ENCODE measurements at places on chromosomes 16 and 17.

- peak; percentile 33 for DNase-seq
Measured at GRCh38 chr17:81502471-81503017, 10.1 kb downstream of the ACTG1 start.

DNA sequence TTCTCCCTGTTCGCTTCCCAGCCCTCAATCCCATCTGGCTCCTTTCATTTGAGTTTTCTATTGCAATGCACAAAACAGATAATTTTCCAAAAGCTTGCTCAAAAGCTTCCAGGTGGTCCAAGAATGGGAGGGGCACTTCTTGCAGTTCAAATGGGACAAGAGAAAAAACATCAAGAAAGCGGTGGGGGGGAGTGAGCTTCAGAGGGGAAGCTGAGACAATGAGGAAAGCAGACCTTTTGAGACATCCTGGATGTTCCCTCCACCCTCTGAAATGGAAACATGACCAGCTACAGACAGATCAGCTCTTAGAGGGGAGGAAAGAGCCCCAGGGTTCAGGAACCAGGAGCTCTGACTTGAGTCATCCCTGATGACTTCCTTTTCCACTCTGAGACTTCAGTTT lies 368.2 kb downstream of the SLC39A11 start:
- DNase-seq = no peak

DNA sequence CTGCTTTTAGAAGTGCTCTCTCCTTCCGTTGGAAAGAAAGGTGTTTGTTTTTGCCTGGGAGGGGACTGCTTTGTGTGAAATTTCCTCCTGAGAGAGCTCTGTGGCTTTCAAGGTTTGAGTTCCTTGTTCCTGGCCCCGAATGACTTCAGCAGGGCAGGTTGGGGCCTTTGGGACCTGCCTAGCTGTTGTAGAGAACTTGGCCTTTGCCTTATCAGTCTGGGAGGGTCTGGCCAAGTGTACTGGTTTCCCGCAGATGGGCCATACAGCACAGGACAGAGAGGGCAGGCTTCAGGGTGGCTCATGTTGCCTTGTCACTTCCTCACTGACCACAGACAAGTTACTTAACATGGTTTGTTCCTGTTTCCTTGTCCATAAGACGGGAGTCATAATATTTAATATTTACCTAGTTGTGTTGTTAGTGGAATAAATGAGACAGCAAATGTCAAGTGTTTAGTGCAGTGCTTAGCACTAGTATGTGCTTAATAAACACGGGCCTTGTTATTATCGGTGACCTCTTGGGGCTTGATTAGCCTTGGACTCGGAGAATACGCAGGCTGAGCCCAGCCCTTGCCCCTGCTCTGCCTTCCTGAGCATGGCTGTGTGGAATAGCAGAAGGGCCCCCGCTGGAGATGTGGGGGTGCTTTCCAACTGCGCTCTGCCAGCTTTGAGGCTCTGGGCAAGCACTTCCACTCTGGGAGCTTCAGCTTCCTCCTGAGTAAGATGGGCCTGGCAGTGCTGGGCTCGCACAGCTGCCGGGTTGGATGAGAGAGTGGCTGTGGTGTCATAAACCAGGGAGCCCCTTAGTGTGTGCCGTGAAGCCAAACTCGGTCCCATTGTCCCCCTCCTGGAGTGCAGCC lies 6.6 kb downstream of the PRSS8 start:
- DNase-seq = no peak

DNA sequence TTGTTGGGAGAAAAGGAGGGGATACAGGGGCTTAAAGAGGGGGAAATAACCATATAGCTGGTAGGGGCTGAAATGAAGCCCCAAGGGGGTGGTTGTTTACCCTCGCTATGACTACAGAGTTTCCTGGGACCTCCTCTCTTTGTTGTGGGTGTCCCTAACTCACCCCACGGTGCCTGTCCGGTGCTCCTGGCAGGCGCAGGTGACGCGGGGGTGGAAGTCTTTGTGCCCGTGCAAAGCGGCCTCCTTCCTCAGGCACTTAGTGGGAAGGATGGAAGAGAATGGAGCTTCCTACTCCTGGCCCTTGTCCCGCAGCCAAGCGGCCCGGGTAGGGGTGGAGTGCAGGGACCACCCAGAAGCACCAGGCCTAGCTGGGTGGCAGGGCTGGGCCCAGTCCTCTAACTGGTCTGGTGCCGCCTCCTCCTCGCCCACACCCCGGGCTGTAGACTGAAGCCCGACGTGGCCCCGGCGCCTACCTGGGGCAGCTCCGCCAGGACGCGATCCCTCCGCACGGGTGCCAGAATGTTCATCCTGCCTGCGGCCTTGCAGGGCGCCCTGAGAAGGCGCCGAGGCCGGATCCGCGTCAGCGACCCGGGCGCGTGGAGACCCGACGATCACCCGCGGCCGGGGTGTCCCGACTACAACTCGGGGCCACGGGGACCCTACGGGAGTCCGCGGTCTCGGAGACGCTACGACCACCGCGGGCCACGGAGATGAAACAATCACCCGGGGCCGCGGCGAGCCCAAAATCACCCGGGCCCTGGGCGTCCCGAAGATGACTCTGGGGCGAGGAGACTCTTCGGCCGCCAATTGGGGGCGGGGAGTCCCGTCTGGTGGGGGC lies 709 bp downstream of the RAB34 start:
- peak; percentile 77 for DNase-seq

DNA sequence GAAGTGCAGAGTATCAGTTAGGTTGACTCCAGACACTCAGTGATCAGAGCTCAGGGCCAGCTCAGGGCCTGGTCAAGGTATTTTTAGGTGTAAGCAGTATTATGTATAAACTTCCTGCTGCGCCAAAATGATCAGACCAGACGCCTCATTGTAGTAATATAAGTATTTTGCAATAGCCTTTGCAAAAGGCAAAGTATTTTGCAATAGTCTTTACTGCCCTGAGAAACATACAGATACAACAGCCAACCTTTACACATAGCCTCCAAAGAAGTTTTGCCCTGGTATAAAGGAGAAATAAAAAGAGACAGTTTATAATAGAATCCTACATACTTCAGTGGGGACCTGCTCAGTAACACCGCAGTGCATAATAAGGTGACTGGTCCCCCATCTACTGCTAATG lies 333.0 kb upstream of the EEF2KMT start:
- no peak for DNase-seq

GRCh38 chr17:63688396-63689020 lies 11.4 kb downstream of the LIMD2 start:
- DNase-seq = no peak

DNA sequence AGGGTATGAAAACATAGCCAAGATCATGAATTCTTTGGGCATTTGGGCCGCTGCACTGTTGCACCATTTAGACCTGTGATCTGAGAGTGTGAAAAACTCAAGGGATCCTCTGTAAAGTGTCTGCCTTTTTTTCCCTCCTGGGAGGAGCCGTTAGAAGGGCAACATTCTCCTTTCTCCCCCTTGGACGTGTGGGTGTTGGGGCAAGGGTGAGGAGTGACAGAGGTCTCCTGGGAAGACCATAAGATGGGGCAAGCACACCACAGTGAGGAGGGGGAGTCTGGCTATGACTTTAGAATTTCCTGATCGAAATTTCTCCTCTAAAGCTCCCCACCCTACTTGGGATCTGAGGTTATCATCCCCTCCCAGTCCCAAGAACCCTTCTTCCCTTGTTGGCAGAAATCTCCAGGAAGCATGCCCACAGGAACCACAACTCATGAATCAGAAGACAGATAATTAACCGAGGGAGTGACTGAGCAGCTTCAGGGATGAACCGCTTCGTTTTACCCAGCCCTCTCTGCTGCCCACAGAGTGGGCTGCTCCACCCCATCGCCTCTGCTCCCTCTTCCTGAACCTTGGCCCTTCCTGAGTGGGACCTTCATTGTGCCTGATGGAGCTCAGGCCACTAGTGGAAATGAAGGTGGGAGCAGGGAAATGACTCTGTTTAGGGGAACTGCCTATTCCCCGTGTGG lies 4.2 kb downstream of the ITGB3 start:
- no peak for DNase-seq

- no peak for DNase-seq
Measured at GRCh38 chr16:57700781-57701551, 6.4 kb downstream of the DRC7 start.

GRCh38 chr17:41683441-41684007 lies 5.2 kb upstream of the EIF1 start:
- DNase-seq = no peak

DNA sequence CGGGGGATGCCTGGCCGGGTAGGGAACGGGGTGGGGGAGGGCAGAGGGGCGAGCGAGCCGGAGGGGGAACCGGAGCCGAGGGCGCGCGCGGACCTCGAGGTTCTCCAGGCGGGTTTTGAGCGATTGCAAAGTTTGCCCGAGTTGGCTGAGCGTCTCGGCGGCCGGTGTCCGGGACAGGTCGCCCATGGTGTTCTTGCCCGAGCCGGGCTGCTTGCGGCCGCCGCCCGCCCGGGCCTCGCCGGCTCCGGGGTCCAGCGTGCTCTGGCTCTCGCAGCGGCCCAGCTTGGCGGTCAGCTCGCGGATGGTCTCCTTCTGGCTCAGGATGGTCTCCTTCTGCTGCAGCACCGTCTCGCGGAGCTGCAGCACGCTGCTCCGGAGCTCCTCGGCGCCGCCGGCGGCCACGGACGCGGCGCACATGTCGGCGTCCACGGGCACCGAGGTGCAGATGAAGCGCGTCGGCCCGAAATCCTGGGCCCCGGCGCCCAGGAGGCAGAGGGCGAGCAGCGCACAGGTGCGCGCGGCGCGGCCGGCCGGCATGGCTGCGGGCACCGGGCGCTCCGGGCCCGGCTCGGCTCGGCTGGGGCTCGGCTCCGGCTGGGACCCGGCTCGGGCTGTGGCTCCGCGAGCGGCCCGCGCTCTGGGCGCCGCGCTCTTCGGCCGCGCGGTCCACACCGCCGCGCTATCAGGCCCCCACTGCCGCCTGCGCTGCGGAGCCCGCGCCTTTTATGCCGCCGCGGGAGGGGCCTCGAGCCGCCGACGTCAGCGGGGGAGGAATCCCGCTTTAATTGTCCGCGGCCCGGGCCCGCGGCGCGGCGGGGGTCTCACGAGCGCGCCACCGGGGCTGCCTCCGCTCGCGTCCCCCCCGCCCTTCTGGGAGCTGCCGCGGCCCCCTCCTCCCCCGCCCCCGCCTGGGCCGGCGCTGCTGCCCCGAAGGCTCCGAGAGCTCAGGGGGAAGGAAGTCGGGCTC lies at the start of gene NPTX1:
NPTX1 (minus strand) TSS at position 698 of the 967 bp plus-strand sequence; CDS start at position 537, 161 bp downstream.
- DNase-seq = peak; percentile 90

DNA sequence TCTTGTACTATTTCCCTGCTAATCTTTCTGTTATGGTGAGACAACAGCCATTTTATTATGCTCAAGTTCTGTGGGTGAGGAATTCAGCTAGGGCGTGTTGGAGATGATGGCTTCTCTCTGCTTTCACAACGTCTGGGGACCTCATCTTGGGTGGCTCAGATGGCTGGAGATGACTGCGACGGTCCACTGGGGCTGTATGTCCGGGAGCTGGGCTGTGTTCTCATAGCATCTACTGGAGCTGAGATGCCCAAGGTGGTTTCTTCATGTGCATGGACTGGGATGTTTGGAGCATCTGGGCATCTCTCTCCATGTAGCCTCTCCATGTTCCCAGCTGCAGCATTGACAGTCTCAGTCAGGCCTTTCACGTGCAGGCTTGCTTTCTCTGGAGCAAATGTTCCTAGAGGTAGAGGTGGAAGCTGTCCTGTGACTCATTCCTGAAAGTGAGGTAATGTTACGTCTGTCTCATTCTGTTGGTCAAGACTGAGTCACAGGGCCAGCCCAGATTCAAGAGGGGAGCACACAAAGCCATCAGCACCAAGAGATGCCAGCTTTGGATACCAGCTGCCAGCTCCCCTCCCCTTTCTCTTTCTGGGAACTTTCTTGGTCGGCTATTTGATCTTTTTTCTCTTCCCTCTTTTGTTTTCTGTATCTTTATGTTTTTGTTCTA lies 96.2 kb downstream of the RAP1GAP2 start:
- no peak for DNase-seq

- no peak for DNase-seq
Measured at GRCh38 chr17:4043862-4044261, 79.6 kb upstream of the ATP2A3 start.

DNA sequence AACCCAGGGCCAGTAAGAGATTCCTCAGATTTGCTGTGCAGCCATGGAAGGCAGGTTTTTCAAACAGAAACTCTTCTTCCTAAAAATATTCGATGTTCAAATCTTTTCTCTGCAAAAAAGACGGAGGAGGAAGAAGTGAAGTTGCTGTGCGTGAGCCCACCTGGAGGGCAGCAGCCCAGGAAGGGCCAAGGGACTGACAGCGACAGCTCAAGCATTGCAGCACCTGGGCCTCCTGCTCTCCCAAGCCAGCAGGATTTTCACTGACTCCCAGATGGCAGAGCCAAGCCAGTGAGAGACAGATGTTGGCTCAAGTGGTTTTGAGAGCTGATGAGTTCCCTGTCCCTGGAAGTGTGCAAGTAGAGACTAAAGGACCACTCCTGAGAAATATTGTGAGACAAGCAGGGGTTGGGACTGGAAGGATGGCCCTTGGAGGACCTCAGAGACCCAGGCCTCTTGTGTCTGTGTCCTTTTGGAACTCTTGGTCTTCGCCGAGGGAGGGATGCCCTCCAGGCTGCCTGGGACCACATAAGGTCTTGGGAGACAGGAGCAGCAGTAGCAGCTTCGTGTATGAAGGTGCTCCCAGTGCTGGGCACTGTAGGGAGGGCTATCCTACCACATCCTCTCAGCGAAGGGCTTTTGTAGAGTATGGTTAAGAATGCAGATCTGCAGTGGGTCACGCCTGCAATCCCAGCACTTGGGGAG lies 29.3 kb upstream of the TNFRSF13B start:
- DNase-seq = peak; percentile 50

DNA sequence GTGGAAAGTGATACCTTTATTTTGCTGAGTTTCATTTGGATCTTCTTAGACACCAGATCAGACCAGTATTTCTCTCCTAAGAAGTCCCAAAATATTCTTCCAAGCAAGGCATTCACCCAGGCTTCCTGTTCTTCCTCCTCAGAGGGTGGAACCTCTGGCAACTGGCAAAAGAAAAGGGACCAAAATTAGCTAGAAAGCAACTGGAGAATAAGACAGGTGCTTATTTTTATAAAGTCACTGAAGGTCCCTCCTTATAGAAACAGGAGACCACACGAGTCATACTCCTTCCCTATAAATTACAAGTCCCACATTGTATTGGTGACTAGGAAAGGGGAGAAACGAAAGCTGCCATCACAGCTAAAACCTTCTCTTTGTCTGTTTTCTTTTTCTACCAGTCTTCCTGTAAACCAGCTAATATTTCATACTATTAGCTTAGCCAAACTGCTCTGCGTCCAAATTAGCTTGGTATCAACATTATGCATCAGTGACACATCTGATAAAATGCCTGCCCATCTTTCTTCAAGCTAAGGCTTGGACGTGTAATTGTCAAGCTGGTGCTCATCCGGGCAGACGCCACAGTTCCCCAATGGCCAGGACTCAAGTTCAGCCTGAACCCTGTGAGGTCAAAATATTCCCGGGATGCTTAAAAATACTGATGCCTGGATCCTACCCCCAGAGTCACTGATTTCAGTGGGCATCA lies 47.5 kb upstream of the ERN1 start:
- no peak for DNase-seq

DNA sequence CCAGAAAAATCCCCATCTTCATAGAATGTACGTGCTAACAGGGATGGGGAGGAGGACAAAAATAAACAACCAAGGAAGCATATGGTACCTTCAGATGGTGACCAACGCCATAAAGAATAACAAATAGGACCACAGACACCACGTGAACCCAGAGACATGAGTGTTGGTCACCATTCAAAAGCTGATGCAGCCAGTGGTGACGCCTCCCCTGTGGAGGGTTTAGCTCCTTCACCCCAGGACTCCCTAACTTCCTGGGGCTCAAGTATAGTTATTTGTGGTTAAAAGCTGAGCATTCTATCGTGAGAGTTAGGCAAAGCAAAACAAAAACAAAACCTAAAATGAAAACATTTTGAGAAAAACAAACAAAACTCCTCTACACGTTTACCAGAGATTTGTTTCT lies 184.7 kb downstream of the SOX9 start:
- peak; percentile 49 for DNase-seq

GRCh38 chr17:68867759-68868516 lies 87.3 kb downstream of the ABCA8 start:
- DNase-seq = no peak
